ENCODE measurements at places on chromosomes 5 and 9. TPM values are rescaled to one million over a fixed set of nuclear protein-coding genes. Genes with fewer than 3 reads are reported as not detected.

The RASGRF2 gene
- 1.2 TPM for total RNA-seq

GRCh38 chr5:96447949-96448348 is 14.9 kb upstream of the PCSK1 start:
- no peak for DNase-seq

GRCh38 chr9:133526721-133527321 is 2.1 kb upstream of the MYMK start:
- no peak for DNase-seq

The LHX6 gene
- 2.1 TPM for total RNA-seq

The MRPS2 gene
- 35.3 TPM for total RNA-seq

The SOHLH1 gene
- total RNA-seq, result not detected

DNA sequence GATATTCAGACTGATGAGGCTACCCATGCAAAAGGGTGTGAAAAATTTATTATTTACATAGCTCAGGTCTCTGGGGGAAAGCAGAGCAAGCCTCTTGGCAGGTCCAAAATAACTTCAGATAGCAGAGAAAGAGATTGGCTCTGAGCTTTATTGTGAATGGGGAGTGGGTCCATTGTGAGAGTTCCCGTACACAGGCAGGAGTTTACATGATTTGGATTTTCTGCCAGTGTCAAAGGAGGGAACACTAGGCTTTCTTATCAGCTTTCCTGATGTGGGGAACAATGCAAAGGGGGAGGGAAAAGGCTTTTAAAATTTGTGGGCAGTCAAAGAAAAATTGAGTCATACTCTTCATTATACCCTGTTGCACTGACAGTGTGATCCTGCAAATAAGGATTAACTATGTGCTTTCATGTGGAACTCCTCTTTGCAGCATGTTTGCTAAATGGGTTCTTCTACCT is 615.0 kb upstream of the RIOK2 start:
- DNase-seq, result no peak

- no peak for DNase-seq
Measured at GRCh38 chr9:92612292-92612691, 57.6 kb downstream of the IPPK start.

DNA sequence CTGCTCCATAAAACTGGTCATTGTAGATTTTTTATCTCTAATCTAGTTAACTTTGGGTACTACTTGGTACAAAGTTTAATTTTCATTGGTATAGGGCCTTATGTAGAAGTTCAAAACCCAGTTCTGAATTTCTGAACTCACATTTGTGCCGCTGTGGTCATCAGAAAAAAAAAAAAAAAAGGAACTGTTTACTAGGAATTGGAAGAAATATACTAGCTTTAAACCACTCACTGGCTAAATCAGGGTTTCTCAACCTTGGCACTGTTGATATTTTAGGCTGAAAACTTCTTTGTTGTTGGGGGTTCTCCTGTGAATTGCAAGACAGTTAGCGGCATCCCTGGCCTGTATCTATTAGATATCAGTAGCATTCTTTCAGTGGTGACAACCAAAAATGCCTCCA is 4.1 kb upstream of the ZFYVE16 start:
- no peak for DNase-seq

DNA sequence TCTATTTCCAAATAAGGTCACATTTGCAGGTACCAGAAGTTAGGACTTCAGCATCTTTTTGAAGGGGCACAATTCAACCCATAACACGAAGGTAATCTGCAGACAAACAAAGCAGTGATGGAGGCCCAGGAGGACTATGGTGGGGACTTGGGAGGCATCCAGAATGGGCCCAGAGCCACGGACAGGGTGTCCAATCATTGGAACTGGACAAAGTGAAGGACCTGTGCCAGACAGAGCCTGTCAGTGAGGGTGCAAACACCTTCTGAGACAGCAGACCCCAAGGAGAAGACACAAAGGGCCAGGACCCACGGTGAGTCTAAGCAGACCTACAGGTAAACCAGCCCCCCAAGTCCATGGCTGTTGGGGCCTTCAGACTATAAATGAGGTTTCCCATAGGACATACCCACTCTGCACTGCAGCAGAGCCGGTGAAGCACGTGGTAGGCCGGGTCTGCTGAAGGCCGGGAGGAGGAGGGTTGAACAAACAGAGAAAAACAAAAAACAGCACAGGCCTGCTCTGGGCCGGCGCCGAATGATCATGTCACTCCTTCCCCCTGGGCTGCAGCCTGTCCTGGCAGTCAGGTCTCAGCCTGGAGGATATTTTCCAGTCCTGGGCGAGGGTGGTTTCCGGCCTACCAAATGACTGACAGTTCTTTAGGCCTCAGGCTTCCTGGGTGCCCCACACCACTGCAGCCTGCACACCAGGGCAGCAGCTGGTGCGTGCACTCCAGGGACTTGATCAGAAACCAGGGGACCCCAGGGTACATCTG is 84.4 kb downstream of the COL23A1 start:
- no peak for DNase-seq

The PTPN3 gene
- total RNA-seq, result 29.4 TPM

GRCh38 chr5:18393565-18394442 is 759.5 kb downstream of the TAF11L14 start:
- DNase-seq, result no peak

DNA sequence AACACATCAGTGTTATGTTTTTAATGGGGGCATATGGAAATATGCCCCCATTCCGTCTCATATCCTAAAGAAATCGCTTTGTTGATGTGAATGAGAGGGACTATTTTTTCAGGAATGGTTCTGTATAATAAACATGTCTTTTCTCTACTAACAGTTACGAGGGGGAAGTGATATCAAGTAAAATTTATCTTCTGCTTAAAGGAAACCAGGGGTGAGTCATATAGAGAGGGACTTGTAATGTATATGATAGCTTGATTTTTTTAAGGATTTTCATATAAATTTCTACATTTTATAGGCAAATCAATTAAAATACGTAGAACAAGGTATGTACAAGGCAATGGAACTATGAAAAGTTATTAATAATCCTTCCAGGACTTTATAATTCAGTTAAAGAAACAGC is 207.1 kb downstream of the SEMA5A start:
- no peak for DNase-seq

The OTP gene
- total RNA-seq, result not detected

DNA sequence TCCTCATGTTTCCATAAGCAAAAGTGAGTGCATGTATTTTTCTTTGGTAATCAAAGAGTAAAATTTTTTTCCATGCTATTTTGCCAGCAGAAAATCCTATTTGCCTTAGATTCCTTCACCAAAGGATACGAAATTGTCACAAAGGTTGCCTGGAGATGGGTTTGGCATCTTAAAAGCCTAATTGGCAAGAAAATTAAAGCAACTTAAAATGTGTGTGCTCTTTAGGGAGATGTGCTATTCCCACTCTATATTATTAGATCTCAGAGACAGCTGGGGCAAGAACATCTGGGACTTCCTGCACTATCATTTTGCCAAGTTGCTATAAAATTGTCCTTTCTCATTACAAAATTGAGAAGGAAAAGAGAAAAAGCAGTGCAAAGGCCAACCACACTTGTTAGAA is 146.1 kb downstream of the PLCXD3 start:
- DNase-seq, result no peak

The STPG3 gene
- total RNA-seq, result not detected

DNA sequence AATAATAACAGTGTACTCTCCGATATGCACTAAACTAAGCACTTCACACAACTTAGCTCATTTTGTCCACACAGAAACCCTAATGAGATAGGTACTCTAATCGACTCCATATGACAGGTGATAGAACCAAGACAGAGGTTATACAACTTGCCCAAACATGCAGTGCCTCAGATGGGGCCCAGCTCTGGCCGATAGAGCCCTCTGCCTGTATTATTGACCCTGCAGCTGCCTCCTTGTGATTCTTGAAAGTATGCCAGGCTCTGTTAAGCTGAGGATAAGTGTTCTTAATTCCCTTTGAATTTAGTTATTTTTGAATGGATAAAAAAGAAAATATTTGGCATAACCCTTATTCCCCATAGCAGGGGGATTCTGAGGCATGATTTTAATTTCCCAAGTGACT is 78.5 kb downstream of the HMHB1 start:
- no peak for DNase-seq

GRCh38 chr5:151255621-151256286 is 2.8 kb downstream of the GM2A start:
- DNase-seq, result no peak

DNA sequence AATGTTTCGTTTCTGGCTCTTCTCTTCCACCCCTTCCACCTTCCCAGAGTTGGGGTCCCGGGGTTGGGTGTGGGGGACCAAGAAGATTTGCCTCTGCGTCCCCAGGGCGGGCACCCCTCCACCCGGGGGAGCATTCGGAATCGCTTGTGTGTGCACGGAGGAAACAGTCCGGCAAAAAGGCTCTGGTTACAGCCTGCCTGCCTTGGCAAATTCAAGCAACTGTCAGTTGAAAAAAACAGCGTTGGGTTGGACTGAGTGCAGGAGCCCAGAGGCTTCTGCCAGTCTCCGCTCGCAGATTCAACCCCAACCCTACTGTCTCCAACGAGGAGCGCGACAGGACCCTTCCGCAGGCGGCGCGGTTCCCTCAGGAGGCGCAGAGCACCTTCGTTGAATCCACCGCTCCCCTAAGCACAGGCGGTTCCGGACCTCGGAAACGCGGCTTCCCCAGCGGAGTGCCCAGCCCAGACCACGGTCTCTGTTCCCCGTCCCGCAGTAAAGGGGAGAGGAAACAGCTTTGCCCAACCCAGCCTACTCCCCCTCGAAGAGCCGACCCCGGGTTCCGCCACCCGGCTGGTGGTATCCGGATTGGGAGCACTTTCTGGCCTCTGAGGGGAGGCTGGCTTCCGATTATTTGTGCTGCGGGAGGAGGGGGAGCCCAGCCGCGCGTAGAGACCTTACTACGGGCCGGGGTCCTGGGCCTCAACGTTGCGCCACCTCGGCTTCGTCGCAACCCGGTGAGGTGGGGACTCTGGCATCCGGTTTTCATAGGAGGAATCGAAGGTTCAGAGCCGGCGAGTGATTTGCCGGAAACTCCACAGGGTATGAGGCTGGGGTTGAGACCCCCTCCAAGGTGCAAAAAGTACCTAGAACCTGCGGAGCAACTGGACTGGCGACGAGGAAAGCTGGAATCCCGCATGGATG is 9.6 kb downstream of the LHX6 start:
- no peak for DNase-seq

- DNase-seq, result no peak
Measured at GRCh38 chr9:114522286-114522685, 17.0 kb upstream of the WHRN start.

- no peak for DNase-seq
Measured at GRCh38 chr9:71268871-71269635, 147.6 kb upstream of the TRPM3 start.

The SPATA9 gene
- 0.49 TPM for total RNA-seq

DNA sequence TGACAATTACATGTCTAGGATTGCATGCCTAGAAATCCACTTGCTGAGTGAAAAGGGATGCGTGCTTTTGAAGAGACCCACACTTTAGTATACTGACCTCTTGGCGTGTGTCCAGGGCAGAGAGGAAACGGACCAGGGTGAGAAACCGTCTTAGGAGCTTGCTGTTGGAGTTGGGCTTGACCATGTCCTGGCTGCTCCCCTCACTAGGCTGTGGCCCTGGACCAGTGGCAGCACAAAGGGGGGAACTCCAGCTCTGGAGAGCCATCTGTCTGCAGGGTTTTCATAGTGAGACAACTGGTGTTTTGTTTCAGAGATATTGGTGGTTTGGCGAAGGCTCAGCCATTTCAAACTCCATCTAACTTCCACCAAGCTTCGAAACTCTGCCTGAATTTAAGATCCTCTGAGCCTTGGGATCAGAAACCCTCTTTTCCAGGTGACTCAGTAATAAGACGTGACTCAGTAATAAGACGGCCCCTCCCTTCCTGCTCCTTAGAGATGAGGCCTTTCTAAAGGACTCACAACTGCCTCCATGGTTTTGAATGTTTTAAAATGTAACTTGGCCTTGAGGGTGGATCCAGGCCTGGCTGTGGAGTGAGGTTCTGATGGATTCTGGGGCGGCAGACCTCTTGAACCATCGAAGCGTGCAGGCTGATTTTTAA is 165.8 kb downstream of the MELK start:
- no peak for DNase-seq

The LRRC26 gene
- 70.0 TPM for total RNA-seq
